ENCODE measurements at places on chromosomes 2 and 18.

DNA sequence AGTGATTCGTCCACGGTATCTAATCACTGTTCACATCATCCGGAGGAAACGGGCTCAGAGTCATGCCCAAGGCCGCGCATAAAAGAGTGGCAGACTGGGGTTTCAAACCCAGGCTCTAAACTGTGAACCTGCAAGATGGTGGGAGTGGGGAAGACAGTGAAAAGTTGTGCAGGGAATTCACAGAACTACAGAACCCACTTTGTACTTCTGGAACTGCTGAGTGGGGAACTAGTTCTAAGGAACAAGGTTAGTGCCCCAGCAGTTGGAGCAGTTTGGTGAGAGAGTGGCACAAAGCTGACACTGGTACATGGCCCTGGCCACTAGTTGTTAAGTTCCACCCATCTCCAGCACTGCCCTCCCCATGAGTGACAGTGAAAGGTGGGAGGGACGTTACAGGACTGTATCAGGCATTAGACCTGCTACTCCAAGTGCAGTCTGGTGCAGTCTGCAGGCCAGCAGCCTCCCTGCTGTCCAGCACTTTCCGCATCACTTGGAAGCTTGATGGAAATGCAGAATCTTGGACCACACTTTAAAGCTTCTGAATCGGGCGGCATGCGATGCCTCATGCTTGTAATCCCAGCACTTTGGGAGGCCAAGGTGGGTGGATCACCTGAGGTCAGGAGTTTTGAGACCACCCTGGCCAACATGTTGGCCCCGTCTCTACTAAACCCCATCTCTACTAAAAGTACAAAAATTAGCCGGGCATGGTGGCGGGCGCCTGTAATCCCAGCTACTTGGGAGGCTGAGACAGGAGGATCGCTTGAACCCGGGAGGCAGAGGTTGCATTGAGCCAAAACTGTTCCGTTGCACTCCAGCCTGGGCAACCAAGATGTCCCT is 47.3 kb downstream of the C2orf42 start:
- no peak for DNase-seq

DNA sequence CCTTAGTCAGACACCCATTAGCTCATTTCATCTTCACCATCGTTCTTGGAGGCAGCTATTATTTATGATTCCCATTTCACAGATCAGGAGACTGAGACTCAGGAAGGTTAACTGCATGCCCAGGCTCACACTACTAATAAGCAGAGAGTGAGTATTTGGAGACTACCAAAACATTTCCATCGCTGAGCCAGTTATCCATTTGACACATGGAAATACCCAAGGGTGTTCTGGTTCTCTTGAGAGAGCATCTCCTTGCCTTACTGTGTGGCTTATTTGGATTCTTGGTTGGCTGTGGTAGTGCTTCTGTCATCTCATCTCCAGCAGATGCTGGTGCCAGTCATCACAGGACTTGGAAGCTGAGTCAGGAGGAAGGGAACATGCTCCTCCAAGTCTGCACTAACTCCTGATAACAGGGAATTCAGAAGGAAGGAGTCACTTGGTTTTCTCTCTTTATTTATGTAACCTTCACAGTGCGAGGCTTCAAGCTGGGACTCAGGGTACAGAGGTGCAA is 55.2 kb downstream of the RASGRP3 start:
- no peak for DNase-seq

- no peak for DNase-seq
Observed at GRCh38 chr2:106175086-106175850, 18.8 kb downstream of the UXS1 start.

- DNase-seq = no peak
Observed at GRCh38 chr2:96574364-96574763, 37.8 kb downstream of the ARID5A start.

DNA sequence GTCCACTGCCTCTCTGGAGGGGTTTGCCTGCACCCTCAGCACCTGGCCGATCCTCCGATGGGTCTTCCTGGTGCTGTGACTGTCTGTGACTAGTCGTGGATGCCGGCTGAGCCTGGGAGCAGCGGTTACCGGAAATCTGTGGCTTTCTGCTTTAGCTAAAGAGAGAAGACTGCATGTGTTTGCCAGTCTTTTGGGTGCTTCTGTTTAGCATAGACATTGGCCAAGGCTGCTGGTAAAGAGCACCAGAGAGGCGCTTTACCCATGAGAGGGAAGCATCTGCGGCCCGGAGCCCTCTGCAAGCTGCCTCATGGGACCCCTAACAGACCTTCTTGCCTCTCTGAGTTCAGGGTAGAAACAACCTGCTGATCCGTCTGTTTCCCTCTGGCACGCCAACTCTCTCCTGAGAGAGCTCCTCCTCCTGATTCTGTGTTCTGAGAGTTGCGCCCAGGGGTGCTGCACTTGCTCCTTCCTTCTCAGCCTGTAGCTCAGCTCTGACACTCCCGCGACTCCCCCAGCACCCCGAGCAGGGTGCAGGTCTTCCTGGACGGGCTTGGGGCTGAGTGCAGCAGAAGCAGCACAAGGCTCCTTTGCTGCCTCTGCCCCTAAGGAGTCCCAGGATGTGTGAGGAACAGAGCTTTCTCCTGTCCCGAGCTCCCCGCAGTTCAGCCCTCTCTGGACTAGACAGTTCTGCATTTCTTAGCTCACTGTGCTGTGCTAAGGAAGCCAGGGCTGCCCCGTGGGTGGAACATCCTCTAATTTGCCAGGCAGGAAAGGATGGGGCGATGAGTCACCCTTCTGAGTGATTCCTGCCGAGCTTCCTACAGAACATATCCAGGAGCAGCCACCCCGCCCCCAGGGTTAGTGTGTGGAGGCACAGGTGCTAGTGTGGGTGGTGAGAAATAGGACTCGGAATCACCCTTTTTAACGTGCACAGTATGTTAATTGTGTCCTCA is 203.2 kb downstream of the SH3RF3 start:
- DNase-seq = no peak

- no peak for DNase-seq
Observed at GRCh38 chr2:75226099-75226498, 26.8 kb upstream of the TACR1 start.

DNA sequence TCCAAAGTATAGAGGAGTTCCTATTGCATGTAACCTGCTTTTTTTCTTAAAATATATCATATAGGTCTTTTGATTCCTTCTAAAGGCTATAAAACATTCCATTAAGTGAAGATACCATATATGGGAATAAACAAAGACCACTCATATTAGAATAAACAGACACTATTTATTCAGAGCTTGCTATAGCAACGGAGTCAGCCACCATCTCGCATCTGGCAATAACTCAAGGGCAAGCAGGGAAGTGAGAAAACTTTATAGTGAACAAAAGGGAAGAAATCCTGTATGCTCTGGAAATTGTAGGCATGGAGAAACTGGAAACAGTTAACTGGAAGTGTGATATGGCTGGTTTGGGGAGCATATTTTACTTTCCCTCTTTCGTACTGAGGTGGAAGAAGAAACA is 301.9 kb downstream of the PTH2R start:
- no peak for DNase-seq

DNA sequence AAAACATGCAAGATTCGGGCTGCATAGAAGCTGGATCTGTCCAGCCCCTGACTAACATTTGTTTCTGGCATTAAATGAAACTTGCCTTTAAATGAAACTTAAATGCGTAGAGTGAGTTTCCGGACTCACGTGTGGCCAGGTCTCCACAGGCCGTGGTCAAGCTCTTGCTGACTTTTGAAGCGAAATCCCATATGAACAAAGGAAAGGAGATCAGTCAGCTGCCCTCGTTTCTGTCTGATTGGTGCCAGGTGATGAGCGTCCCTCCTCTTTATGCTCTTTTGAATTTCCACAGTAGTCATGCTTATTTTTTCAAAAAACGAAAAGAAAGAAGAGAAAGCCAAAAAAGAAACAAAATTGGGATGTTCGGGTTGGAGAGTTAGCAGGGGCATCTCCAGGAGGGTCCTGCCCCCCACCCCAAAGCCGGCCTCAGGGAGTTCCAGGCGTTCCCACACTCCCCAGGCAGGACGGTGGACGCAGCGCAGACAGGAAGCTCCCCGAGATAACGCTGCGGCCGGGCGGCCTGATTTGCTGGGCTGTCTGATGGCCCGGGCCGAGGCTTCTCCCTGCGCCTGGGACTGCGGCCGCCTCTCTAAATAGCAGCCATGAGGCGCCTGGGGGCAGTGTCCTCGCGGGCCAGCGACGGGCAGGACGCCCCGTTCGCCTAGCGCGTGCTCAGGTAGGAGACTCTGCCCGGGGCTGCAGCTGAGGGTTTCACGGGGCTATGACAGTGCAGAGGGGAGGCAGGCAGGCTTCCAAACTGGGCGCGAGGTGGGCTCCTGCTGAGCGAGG is at the start of gene COLEC11:
Gene COLEC11, plus strand, starts transcription at position 620 of the 789 bp plus-strand sequence. CDS start 9,229 bp downstream, outside the sequence.
- DNase-seq = no peak

DNA sequence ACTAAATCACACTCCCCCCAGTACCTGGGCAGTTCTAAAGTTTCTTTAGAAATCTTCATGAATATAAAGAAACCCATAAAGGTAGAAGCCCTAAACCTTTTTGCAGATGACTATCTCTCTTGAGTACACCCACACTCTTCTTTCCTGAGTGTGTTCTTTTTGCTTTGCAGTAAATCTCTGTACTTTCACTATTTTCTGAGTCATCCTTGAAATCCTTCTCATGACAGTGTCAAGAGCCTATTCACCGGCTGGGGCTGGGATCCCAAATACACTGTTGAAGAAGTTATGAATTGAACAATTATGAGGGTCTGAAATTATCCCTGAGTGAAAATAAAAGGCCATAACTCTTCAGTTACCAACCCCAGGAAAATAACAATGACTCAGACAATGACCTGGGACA is 133.9 kb upstream of the CCDC195 start:
- no peak for DNase-seq

DNA sequence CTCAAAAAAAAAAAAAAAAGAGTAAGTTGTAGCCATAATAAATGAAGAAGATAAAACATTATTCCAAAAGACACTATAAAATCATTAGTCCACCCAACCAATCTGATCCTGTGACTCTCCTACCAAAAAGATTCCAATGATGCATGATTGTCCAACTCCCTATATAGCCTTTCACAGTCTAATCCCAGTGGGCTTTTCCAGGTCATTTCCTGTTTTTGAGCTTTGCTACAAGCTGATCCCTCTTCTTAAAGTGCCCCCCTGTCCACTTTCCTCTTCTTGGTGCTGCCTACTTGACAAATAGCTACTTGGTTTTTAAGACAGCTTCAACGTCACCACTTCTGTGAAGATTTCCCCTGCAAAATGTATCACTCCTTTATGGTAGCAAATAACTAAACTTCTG is 88.4 kb downstream of the SEMA4F start:
- no peak for DNase-seq

DNA sequence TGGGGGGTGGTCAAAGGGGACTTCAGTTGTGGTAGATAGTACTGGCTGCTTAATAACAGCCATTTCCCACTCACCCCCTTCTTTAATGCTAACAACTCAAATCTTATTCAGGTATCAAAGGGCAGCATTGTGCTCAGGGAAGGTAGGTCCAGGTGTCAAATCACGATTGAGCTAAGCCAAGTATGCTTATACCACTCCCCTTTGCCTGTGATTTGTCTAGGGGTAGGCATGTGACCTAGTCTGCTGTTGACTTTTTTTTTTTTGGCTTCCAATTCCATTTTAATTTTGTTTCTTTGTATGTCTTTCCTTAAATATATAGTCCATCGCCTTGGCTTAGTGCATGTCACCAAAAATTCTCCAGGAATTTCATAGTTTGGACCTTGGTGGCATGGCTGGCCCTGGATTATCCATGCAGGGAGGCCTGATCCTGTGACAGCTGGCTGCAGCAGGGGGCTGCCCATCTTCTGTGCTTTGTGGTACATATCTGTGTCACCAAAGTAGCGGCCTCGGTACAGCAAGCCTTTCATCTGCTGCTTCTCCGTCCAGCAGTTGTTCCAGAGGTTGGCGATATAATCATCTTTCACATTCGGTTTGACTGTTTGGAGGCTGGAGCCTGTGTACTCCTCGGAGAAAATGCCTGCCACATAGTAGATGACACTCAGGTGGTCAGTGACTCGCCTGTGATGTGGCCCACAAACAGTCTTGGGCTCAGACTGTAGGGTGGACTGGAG is 68.1 kb upstream of the SPRED2 start:
- no peak for DNase-seq

GRCh38 chr2:204280262-204280668 is 265.0 kb upstream of the PARD3B start:
- no peak for DNase-seq

DNA sequence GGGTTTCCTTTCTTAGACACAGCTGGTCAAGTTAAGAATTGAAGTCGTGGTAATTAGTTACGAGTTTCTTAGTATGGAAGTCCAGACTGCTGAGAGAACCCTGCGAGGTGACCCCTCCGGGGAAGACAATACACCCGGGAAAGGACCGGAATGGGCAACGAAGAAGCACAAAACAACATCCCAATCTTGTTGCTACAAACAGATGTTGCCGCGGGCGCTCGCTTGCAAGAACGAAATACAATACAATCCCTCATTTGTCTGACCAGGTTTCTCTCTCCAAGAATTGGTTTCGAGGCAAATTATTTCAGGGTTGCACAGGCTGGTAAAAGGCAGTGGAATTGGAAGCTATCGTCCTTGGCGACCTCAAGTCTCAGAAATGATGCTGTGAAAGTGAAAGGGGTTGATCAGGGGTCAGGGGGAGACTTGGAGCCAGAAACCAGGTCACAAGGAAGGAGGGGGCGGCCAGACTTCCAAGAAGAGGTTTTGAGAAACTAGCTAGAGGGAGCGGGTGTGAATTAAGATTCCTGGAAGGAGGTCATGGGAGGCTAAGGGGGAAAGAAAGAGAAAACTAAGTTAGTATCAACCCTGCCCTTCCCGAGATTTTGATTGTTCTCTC is 401.9 kb downstream of the HRH4 start:
- DNase-seq = no peak

DNA sequence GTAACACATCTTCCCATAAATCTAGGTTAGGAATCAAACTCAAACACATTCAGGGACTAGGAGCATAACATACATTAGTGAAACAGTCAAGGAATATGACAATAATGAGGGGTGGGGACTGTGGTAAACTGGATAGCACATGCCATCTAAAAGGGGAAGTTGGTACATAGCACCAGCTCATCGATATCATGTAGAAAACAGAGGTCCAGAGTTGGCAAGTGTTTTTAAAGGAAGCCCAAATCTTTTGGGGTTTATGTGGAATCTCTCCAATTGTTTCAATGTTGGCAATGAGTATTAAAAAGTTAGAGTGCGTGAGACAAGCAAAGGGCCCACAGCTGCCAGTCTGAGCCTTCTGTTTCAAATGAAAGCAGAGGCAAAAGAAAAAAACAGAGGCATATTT is 24.4 kb downstream of the KLF7 start:
- DNase-seq = no peak

GRCh38 chr2:3683748-3684454 is 19.5 kb upstream of the DCDC2C start:
- no peak for DNase-seq

DNA sequence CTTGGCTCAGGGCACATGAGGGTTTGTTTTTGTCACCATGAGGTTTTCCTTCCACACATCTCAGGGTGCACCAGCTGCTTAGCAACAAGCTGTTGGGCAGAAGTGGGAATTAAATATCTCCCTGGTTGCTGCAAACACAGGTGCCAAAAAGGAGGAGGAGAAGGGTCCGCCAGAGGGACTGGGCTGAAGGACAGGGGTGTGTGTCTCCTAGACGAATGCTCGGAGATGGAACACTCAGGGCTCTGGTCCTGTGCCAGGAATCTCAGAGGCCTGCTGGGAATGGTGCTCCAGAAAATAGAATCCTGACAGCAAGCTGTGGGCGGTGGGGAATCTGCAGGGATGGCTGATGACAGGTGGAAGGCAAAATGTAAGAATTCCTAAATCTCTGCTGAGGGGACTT is 94.5 kb downstream of the VSNL1 start:
- no peak for DNase-seq

Measured in activated T-helper 9 cell treated with anti-CD3 and anti-CD28 coated beads, Interleukin-2, amount 50 U/mL, for 16 hours (primary cell).